Left renal pelvis (tissue), 4 donors: ENCODE measurements at places on chromosomes 6 and 20.

GRCh38 chr20:2022163-2022562 lies 28.3 kb upstream of the PDYN start:
- no peak for DNase-seq

DNA sequence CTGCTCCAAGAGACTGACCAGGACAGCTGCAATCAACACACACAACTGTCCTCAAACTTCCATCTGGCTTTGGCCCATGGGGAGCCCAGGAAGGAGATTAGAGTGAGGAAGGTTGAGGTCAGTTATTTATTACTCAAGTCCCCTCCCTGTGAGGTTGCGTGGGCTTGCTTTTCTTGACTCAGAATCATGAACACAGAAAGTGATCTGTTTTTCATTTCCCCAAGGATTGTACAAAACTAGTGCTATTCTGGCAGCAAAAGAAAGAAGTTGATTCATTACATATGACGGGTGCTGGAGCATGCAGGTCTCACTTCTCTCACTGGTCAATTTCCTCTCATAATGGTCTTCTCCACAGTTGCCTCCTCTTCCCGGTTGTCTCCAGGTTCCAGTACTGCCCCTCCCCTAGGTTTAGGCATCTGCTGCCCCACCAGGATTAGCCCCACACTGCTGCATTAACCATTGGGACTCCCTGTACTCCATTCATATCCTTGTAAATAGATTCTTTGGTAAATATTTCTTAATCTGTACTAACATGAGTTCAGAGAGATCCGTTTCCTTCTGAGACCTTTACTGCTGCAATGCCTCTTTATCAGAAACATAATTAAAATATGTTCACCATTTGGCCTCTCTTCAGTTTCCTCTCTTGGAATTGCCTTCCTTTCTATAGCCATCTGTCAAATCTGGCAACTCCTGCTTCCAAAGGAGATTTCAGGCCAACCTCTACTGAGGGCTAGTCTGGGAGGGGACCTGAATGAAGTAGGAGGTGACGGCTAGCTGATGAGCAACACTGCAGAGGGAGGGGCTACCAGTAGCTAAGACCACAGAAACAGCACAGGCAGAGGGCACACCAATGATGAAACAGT lies 888.8 kb downstream of the QKI start:
- DNase-seq, result no peak

DNA sequence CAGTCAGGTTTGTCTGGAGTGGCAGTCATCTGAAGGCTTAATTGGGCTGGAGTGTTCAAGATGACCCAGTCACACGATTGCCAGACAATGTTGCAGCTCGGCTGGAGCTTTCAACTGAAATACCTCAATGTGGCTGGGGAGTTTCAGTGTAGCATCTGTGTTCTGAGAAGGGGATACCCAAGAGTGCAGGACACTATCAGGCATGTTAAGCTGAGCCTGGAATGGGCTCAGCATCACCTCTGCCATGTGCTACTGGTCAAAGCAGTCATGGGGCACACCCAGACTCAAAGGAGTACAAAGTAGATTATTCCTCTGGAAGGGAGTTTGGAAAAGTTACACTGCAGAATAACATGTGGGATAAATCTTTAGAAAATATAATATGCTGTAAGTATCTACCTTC lies 363.9 kb downstream of the KIF16B start:
- DNase-seq, result no peak

GRCh38 chr6:15754035-15754705 lies 91.3 kb upstream of the DTNBP1 start:
- DNase-seq, result no peak

GRCh38 chr20:46137816-46138215 lies 19.7 kb downstream of the CD40 start:
- no peak for DNase-seq

GRCh38 chr20:57524511-57525176 lies at the start of gene CTCFL:
Gene CTCFL, minus strand, starts transcription at chr20:57525140. Its CDS starts 935 bp downstream, at chr20:57524205.
- DNase-seq, result no peak

GRCh38 chr6:3377536-3378397 lies 79.1 kb downstream of the SLC22A23 start:
- DNase-seq, result no peak

- no peak for DNase-seq
Measured at GRCh38 chr6:79518842-79519241, 18.4 kb downstream of the LCA5 start.

DNA sequence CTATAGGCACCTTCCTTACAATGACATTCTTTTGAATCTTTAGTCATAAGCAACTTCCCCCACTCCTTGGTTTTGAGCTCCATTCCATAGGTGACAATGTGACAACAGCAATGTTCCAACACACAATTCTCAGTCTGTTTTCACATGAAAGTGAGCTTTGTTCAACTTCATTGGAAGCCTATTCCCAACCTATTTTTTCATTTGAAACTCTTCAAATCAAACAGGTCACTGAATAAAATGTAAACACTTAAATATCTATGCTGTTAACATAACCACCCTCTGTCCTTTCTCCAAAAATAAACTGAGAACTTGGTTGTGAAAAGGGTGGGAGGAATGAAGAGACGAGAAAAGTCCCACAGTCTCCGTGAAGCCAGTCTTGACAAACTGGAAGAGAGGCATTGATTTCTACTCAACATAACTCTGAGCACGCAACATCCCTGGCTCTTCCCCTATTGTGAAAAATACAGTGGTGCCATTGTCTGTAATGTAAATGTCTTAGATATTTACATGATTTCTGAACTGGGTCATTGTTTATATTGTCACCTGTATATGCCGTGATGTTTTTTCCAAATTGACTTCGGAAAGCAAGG lies 343.1 kb downstream of the TFAP2A start:
- DNase-seq, result no peak

DNA sequence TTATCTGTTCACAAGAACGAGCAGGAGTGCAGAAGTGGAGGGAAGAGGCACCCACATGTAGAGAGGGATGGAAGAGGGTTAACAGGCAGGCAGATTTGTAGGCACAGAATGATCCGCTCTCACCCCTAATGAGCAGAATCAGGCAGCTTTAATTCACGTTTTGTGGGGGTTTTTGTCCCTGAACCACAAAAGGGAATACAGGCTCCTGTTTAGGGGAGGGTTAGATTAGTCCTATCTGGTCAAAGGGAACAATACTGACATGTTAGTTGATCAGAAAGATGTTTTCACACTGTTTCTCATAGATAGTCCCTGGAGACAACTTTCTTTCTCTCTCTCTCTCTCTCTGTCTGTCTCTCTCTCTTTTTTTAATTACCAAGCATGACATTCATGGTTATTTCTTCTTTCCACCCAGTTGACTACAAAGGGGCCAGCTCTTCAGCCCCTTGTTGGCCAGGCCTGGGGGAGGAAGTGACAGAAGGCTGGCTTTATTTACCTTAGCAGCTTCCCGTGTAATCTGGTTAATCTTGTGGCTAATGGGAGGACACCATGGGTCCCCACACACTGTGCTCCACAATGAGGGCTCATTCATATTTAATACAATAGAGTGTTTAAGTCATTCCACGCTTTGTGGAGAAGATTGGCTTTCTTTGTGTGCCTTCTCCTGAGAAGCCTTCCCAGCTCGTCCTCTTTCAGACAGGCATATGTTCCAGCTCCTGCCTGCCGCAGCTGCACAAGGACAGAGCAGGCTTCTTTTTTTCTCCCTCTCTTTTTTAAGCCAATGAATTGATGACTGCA lies 958.8 kb downstream of the TFAP2A start:
- no peak for DNase-seq

GRCh38 chr6:74598462-74599393 lies 607.1 kb downstream of the COL12A1 start:
- DNase-seq, result no peak

DNA sequence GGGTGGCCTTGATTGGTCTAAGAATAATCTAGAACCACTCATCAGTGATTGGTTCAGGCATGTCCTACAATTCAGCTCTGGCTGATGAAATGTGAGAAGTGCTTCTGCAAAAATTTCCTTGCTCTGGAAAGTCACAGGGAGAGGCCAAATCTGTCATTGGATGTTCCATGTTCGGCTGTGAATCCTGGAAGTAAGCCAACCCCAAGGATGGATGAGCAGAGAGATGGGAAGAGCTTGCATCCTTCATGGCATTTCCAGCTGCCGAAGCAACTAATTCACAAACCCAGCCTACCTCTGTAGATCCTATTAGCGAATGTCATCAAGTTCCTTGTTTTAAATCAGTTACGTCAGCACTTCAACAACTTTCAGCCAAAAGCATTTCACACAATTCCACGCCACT lies 187.2 kb upstream of the SOX4 start:
- DNase-seq, result no peak

DNA sequence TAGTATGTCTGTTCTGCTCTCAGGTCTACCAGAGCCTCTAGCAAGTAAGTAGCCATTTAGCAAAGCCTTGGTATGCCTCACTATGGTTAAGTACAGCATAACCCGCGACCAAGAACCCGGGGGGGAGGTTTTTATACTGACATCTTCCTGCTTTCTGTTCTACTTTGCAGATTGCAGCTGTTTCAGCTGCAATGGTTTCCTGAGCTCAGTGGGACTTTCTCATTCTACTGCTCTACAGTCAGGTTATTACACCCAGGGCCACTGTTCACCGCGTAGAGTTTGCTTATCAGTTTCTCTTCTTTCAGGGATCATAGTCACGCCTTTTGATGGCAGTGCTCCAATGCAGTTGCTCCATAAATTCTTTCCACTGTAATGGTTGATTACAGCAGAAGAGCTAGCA lies 631.3 kb downstream of the TFAP2A start:
- DNase-seq, result no peak

GRCh38 chr6:110529355-110529754 lies 52.9 kb upstream of the SLC22A16 start:
- DNase-seq, result no peak

GRCh38 chr6:39911513-39912125 lies 22.6 kb downstream of the MOCS1 start:
- DNase-seq, result no peak

DNA sequence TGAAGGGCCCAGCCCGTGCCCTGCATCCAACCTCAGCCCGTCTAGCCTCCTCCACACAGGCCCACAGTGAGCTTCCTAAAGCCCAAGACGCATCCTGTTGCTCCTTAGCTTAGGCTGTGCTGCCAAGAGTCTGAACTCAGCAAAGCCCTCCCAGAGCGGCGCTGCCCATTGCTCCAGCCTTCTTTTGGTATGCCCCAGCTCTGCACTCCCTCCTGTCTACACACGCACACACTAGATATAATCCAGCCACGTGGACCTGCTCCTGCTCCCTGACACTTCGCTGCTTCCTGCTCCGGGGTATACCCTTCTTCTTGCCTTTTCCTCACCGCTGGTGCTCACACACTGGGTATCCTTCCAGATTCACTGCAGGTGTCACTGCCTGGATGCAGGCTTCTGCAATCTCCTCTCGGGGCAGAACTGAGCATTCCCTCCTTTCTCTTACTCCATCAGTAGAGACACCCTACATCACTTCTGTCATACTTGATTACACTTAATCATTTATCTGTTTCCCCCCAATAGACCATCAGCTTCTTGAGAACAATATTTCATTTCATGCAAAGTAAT lies 23.8 kb downstream of the GABRR2 start:
- DNase-seq, result no peak

DNA sequence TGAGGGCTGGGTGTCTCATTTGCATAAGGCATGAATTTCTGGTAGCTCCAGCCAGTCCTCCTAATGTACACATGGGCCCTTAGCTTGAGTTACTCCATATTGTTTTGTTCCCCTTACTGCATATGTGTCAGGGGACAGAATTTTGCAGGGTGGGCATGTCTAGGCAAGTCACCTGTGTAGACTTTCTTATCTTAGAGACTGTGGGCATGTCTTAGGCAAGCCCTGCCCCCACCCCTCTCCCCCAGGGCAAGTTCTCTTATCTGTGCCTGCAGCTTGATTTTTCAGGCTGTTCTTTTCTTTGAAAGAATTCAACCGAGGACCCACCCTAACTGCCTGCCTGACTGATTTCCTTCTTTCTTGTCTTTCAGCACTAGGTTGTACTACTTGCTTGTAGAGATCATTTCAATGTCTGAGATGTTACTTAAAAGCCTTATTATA lies 32.1 kb downstream of the NHLRC1 start:
- no peak for DNase-seq

DNA sequence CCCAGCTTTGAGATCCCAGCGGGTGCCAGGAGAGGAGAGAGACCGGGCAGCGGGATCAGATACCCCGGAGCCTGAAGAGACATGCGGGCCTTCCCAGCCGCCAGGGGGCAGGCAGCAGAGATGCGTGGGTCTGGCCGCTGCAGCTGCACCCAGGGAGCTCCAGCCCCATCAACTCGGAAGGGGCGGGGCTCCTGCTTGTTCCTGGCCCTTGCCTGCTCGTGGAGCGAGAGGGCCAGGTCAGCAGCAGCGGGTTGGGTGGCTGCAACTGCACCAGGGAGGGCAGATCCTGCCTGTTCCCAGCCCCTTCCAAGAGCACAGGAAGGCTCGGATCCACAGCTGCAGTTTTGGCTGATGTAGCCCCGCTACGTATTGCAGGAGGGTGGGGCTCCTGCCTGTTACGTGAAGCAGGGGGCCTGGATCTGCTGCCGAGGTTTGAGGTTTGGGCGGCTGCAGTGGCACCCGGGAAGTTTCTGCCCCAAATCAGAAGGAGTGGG lies 532.8 kb downstream of the RFPL4B start:
- DNase-seq, result no peak

DNA sequence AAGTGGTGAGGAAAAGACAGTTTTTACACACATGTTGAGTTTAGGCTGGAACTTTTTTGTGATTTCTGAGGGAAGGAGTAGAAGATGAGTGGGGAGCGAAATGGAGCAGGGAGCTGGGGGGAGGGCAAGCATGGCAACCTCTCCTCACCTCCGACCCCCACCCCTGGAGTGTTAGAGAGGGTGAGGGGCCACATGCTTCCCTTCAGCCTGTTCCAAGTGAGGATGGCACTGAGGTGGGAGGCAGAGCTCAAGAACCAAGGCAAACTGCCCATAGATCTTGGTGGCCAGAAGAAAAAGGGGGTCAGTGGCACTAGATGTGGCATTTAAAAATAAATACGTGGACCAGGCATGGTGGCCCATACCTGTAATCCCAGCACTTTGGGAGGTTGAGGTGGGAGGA lies 4.8 kb downstream of the TTBK1 start:
- DNase-seq, result no peak

DNA sequence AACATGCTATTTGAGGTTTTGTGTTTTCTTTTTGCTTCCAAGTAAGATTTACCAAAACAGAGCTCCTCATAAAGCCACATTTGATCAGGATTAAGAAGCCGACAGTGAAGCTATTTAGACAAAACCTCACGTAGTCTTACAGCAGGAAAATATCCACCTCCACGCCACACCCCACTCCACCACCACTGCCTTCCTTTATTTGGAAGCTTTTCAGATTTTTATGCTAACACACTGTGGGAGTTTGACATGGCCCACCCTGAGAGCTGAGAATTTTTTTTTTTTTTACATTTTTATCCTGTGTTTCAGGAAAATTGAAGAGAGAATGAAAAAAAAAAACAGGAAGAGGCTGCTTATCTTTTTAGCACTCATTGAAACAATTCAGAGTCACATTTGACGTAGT lies 104.8 kb upstream of the MC3R start:
- DNase-seq, result no peak

- DNase-seq, result no peak
Measured at GRCh38 chr6:88086792-88087191, 39.2 kb downstream of the SPACA1 start.
